ENCODE measurements at places on chromosomes 3 and 15.

GRCh38 chr15:74124759-74125158 is 5.6 kb upstream of the ISLR2 start:
- no peak for DNase-seq

DNA sequence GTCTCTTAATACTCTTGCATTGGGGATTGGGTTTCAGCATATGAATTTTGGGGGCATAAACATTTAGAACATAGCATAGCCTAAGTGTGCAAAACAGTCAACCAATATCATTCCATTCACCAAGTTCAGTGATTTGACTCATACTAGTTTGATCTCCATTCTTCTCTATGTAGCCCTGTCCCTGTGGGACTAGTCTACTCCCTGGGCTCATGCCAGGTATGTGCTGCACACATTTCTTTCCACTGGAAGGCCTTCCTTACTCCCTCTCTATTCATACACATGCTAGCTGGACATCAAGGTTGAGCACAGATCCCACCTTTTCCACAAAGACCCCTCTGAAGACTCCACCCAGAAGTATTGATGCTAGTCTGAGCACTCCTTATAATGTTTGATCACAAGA is 5.1 kb downstream of the ZDHHC23 start:
- no peak for DNase-seq

GRCh38 chr15:28989239-28989830 is 103.6 kb downstream of the APBA2 start:
- no peak for DNase-seq

GRCh38 chr3:158659454-158660237 is 12.8 kb downstream of the LXN start:
- DNase-seq: peak; percentile 5

DNA sequence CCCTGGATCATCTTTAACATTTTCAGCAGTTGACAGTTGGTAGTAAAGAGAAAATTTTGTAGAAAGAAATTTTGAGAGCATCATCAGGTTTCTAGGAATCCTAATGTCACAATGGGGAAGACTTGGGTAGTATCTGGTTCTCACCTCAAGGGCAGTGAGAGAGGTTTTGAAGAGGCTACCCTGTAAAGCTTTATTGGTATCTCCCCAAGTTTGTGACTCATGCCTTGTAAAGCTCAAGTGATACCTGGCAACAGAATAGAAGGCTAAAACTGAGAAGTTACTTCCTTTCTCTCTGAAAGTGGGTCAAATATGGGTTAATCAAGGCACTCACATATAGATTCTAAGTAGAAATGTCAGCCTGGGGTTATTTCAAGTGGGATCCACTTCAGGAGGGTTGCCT is 196.4 kb downstream of the SUCNR1 start:
- no peak for DNase-seq

DNA sequence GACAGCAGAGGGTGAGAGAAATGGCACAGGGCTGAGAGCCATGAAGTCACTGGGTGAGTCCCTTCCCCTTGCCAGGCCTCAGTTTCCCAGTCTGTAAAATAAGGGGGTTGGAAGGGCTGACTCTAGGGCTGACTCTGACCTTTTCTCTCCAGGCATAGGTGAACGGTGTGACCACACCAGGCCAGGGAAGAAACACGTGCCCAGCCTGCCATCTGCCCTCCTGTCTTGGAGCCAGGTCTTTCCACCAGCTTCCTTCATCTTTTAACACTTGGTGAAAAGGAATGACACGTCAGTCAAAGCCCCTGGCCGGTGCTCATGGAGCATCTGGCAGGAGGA is 74.4 kb downstream of the CPN2 start:
- DNase-seq: no peak

DNA sequence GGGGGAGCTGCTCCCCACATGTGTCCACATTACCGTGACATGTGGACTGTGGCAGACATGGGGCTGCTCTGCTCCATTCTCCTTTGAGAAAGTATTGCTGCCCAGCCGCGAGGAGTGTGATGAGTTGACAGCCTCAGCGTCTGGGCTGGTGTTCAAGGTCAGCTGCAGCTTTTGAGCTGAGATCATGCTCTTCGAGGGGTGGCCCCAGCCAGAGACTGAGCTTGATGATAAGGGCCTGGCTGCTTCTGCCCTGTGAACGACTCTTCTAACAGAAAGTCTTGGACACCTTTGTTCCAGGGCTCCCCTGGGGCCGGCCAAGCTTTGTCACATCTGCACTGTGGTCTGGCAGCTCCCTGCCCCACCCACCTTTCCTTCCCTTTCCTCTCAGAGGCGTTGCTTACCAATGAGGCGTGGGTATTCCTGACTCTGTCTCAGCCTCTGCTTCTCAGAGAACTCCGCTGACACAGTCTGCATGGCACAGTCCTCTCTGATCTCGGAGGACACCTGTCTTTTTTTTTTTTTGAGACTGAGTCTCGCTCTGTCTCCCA is 86.6 kb downstream of the CHRD start:
- DNase-seq: no peak

- no peak for DNase-seq
These were observed 46.2 kb downstream of the CRTAP start for GRCh38 chr3:33159981-33160380.

DNA sequence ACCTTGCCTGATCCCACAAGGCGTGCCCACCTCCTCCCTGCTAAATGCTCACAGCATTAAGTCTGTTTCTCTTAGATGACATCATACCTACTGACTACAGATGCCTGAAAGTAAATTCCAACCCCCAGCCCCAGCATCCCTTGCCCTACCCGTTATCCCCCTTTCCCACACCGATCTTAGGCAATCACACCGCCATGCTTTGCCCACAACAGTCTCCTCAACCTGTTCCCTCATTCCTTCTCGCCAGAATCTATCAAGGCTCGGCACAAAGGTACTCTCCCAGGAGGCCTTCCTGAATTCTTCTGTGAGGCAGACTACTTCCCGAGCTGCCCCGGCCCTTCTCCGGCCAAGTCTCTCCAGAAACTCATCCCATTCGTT is 789 bp upstream of the SEC61A1 start:
- no peak for DNase-seq

DNA sequence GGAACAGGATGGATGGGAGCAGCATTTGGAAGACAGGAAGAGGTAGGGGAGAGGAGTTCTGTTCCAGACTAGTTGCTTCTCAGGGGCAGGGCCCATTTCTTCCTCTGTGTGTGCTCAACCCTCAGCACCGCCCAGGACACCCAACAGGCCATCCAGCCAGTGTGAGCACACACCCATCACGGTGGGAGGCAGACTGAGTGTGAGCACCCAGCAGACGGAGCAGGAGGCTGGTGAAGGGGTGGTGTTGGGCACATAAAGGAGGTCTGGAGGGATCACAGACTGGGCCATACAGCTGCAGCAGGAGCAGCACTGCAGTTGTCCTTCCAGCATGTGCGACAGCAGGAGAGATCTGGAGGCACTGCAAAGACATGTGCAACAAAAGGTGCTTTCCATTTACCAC is 88.4 kb upstream of the PLXNA1 start:
- DNase-seq: no peak

DNA sequence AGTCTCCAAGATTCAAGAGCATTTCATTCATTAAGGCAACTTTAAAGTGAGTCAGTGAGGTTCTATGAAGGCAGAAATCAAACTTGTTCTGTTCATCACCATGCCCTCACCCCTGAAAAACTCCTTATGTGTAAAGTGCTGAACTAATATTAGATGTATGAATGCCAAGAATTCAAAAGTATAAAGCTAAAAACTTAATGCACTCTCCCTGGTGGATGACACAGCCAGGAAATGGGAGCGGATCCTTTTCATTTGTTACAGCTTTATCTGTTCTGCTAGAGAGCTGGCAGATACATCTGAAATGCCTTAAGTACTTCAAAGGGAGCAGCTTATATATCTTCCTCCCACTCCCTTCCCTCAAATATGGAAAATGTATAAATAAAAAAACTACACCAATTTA is 8.2 kb downstream of the TXNRD3 start:
- no peak for DNase-seq

DNA sequence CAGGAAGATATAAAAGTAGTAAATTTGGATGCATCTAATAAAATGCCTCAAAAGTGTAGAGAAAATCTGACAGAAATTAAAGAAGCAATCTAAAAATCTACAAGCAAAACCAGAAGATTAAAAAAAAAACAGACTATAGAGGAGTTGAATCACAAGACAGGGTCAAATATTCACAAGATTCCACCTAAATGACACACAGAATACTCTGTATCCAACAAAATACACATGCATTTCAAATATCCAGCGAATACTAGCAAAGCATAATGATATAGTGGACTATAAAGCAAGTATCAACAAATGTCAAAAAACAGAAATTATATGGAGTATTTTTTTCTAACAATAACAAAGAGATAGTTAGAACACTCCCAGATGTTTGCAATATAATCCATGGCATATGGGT is 20.5 kb upstream of the ACTC1 start:
- no peak for DNase-seq

- no peak for DNase-seq
These were observed 18.1 kb downstream of the DAZL start for GRCh38 chr3:16587047-16587680.

DNA sequence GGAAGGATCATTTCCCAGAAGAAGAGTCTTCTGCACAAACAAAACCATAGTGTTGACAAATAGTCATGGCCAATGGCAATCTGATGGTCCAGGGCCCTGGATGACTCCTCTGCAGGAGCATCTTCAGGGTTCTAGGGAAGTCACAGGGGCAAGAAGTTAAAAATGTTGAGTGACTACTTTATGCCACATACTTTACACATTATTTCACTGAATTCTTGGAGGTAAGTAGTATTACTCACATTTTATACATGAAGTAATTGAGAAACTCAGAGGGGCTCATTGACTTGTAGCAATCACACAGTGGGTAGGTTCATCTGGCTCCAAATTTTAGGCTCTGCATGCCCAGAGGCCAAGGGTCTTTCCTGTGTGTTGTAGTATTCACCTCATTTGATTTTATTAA is 430.2 kb upstream of the MCTP2 start:
- DNase-seq: no peak

DNA sequence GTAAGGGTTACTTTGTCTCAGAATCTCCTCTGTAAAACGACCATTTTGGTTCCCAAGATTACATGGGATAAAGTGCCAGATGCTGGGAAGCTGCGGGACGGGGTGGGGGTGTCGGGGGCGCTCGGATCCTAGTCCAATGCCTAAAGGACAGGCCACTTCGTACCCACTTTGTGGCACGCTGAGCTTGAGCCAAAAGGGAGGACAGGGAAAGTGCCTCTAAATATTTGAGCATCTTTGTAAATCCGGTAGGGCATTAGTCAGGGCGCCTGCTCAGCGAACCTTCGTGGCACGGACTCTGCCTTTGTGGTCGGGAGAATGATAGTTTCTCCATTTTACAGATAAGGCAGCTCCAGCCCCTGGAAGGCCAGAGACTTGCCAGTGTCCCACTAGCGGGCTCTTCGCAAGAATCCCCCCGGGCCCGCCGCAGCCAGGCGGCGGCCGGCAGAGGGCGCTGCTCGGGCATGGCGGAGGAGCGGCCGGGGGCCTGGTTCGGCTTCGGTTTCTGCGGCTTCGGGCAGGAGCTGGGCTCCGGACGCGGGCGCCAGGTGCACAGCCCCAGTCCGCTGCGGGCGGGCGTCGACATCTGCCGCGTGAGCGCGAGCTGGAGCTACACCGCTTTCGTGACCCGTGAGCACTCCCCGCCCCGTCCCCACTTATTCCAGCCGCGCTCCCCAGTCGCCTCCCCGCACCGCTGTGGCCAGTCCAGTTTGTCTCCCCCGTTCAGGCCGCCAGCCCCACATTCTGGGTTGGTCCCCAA is 1.8 kb downstream of the RCCD1 start:
- DNase-seq: no peak

- no peak for DNase-seq
These were observed 1046.3 kb downstream of the ROBO2 start for GRCh38 chr3:78086150-78086549.

GRCh38 chr15:54046093-54046492 is 67.9 kb downstream of the UNC13C start:
- DNase-seq: no peak

DNA sequence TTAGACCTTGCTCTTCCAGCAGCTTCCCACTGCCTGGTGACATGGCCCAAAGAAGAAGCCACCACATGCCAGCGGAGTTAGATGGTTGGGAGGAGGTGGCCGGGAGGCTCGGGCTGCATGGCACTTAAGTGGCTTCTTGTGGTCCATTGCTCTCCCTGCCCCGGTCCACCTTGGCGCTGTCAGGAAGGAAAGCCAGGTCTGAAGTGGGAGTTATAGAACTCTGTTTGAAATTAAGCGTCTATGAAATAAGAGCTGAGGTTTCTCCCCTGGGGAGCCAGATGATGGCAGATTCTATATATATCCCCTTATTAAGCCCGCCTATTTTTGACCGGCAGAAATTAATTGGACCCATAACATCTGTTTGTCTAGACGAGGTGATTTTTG is 61.2 kb downstream of the ITGA11 start:
- no peak for DNase-seq

DNA sequence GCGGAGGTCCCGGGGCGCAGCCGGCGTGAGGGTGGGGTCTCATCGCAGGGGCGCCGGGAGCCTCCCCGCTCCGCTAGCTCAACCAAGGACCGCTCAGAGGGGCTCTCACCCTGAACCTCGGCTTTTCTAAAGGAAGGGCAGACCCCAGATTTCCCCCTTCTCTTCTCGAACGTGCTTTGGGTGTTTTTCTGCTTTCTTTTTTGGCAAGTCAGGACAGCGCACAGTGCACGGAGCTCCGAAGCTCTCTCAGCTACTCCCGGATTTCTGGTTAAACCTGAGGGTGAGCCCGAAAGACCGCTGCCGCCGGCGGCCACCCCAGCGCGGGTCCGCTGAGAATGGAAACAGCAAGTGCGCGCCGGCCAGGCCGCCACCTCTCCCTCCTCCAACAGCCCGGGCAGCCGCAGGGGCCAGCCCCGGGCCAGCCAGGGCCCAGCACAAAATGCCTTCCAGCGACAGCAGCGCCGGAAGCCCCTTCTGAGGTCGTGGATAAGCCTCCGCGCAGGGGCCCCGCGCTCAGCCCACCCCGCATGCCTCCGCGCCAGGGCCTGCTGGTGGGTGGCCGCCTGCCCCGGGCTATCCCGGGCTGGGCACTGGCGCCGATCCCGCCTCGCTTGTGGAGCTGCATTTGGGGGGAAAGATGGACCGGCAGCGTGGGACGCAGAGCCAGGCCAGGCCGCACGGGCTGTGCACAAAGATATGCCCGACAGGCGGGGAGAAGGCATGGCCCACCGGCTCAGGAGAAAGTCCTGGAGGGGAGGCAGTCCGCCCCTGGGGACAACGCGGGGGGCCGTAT is 8.2 kb upstream of the OCA2 start:
- no peak for DNase-seq

Measured in GM12864 (cell line).